ENCODE measurements at places on chromosomes 2 and 18. TPM values are rescaled to one million over a fixed set of nuclear protein-coding genes. Genes with fewer than 3 reads are reported as not detected.

The CYTIP gene
- polyA plus RNA-seq, result 3.5 TPM

The MYO5B gene
- 2.7 TPM for polyA plus RNA-seq

The COL4A4 gene
- polyA plus RNA-seq, result 2.3 TPM

The RBM43 gene
- 8.1 TPM for polyA plus RNA-seq

The CLEC4F gene
- 0.03 TPM for polyA plus RNA-seq

The CRYGD gene
- not detected for polyA plus RNA-seq

The SCN9A gene
- 0.67 TPM for polyA plus RNA-seq

The STAM2 gene
- polyA plus RNA-seq, result 13.6 TPM

The FEV gene
- polyA plus RNA-seq, result not detected

The ACTG2 gene
- 7,901 TPM for polyA plus RNA-seq

The PLB1 gene
- polyA plus RNA-seq, result 4.7 TPM

The RBM44 gene
- polyA plus RNA-seq, result 0.34 TPM

The RSAD2 gene
- 2.8 TPM for polyA plus RNA-seq

The KCNJ3 gene
- polyA plus RNA-seq, result 0.52 TPM

The SMYD1 gene
- 0.06 TPM for polyA plus RNA-seq

The CCDC148 gene
- 0.28 TPM for polyA plus RNA-seq

The TYMS gene
- 2.2 TPM for polyA plus RNA-seq

The GREB1 gene
- 0.86 TPM for polyA plus RNA-seq

The CHRNG gene
- not detected for polyA plus RNA-seq

The TLX2 gene
- polyA plus RNA-seq, result 0.51 TPM

The TSN gene
- polyA plus RNA-seq, result 34.6 TPM
